ELF-1 (cell line): ENCODE measurements at places on chromosomes 5 and 9.

DNA sequence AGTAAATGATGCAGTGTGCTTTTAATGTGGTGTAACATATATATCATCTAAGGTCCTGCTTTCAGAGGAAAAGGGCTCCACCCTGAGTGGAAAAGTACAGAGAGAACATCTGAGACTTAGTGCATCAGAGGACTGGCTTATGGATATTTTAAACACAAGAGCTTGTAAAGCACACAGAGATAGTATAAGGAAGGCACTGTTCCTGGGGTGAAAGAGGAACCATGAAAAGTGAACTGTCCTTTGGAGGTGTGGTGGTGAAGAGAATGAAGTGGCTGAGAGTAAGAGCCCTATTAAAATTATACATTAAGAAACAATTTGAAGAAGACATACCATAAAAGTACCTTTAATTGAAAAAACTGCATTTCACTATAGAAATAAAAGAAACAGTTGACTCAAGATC, 68.9 kb downstream of the CSF2 start:
- no peak for DNase-seq

DNA sequence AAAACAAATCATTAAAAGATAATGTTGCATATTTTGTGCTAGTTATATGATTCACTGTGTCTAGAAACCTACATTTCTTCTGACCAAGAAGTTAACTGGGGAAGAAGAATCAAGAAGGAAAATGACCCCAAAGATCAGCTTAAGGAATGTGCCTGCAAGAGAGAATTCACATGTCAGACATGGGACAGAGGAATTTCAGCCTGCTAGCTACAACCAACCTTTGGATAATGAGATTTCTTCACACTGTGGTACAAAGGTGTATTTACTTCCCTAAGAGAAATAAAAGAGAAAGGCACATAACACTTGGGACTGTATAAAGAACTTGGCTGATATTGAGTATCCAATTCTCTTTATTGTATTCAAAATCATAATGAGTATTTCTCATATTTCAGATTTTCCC, 39.6 kb upstream of the ELL2 start:
- no peak for DNase-seq

DNA sequence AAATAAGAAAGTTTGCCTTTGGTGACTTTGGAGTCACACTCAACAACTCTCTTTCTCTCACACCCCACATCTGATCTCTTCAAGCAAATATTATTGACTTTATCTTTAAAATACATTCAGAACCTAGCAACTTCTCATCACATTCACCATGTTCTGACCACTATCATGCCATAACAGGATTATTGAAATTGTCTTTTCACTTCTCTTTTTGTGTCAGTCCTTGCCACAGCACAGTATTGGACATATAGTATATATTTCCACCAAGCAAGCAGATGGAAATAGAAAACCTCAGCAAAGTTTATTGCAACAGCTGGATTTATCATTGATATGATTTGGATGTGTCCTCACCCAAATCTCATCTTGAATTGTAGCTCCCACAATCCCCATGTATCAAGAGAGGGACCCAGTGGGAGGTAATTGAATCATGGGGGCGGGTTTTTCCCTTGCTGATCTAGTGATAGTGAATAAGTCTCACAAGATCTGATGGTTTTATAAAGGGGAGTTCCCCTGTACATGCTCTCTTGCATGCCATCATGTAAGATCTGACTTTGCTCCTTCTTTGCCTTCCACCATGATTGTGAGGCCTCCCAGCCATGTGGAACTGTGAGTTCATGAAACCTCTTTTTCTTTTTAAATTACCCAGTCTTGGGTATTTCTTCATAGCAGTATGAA, 26.9 kb upstream of the ITGA1 start:
- DNase-seq: no peak

- DNase-seq: no peak
Measured at GRCh38 chr9:28782630-28783029, 1209.3 kb upstream of the C9orf72 start.

DNA sequence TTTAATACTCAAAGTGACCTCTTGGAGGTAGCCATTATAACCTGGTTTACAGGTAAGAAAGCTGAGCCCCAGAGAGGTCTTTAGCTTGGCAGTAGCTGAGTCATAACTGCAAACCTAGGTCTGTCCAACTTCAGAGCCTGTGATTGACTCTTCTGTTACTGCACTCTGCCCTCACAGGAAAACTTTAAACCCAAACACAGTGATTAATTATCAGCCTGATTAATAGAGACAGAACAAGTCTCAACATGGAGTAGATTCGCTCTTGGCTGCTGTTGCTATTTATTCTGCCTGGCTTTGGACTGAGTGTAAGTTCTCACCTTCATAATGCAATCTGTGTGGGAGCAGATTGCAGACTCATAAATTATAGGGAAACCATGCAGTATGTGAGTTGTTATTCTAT, 27.4 kb upstream of the TXN start:
- DNase-seq: no peak

- no peak for DNase-seq
Measured at GRCh38 chr5:3311433-3311832, 284.2 kb upstream of the IRX1 start.
